Esophagus mucosa (tissue), 1 donor: ENCODE measurements at places on chromosomes 7 and 10.

DNA sequence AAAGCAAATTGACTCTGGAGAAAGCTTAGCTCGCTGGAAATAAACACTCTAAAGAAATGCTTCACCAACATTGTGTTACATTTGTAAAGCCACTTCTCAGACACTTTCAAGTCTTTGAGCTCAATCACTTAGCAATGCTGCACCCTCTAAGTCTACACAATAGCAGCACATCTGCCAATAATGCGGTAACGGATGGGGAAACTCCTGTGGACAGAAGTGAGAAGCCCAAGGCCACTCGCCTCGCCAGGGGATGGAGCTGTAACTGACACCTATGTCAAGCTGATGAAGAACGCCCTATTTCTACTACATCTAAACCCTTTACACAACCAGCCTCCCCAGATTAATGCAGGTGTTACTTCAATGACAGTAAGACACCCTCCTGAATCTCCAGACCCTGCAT is 167.7 kb downstream of the SFMBT2 start:
- ATAC-seq = no peak

DNA sequence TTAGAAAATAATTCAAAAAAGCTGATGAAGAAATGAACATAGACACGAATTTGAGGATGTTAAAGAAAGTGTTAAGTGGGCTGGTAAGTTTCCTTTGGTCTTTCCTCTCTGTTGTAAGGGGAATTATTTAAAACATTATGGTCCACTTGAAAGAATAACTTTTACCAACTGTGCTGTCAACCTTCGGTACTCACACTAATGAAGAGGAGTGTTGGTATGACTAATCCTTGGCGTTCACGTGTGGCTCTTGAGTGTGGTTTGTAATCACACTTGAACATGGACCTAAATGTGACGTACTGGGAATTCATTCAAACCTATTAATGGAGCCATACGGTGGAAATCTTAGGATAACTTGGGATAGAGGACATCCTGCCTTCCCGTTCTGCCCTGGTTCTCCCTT is 41.3 kb downstream of the TBXAS1 start:
- no peak for ATAC-seq

GRCh38 chr10:122850705-122851640 is 5.3 kb upstream of the CUZD1 start:
- ATAC-seq = no peak

DNA sequence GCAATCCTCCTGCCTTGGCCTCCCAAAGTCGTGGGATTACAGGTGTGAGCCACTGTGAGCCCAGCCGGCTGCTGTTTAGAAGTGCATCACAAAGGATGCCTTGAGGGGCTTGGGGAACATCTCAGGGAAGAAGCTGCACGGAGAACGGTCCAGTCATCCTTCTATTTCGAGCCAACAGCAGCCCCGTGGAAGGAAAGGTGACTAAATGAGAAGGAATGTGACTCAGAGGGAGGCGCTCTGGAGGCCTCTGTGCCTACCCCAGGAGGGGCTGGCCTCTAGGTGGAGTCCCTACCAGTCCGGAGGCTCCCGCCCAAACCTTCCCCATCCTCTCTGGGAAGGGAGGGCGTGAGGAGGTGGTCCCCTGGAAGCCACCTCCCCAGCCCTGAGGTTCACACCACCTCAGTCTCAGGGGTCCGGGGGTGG is 76.2 kb downstream of the CTBP2 start:
- peak; percentile 66 for ATAC-seq

DNA sequence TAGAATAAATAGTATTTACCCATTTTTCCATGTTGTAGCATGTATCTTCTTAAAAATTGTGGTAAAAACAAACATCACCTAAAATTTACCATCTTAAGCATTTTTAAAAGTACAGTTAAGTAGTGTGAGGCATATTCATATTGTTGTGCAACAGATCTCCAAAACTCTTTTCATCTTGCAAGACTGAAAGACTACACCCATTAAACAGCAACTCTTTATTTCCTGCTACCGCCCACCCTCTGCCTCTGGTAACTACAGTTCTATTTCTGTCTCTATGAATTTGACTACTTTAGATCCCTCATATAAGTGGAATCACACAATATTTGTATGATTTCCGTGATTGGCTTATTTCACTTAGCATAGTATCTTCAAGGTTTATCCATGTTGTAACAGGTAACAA is 40.0 kb upstream of the AGBL3 start:
- no peak for ATAC-seq

DNA sequence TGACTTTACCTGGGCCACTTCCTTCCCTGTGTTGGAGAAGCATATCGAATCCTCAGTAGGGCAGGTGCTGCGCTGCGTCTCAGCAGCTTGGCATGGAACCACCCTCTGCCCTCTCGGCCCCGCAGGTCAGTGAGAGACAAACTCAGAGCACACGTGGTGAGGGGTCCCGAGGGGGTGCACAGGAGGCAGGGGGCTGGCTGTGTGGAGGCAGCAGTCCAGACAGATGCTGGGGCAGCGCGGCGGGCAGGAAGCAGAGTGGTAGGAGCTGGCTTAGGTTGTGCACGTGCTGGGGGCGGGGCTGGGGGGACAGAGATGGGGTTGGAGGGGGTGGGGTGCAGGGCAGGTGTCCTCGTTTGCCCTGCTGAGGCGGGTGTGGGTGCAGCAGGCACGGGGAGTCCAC is 33.1 kb downstream of the NUB1 start:
- ATAC-seq = no peak

DNA sequence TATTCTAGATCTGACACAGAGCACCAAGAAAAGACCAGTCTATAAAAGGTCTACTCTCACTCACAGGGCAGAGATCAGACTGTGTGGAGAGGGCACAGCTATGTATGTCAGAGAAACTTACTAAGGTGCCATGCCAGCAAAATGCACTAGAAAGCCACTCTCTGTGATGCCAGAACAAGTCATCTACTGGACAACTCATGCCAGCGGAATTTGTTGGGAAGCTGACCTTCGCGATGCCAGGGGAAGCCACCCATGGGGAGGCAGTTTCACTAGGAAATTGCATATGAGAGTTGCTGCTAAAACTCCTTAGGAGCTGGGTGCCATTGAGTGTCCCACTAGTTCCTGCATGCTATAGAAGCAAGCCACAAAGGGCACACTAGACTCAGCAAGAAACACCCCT is 58.5 kb downstream of the MICU1 start:
- ATAC-seq = no peak
